ENCODE measurements at places on chromosomes 12 and 14.
A peak's percentile ranks its signal among the peaks of the same experiment; 100 is the strongest.

DNA sequence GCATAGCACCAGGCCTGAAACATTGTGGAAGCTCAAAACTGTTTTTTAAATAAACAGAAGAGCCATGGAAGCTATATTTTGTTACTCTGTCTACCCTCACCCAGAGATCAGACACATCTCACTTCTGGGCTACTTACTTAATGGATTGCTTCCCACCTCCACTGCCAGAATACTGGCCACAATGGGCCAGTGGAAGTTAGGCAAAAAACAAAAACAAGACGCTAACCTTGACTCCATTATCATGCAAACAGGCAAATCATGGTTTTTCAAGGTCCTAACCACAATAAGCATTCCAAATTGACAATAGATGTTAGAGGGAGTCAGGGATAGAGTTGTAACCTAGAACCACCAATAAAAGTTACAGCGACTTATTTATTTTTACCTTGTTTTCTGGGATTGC is 52.7 kb upstream of the PTCSC3 start:
- no peak for DNase-seq

DNA sequence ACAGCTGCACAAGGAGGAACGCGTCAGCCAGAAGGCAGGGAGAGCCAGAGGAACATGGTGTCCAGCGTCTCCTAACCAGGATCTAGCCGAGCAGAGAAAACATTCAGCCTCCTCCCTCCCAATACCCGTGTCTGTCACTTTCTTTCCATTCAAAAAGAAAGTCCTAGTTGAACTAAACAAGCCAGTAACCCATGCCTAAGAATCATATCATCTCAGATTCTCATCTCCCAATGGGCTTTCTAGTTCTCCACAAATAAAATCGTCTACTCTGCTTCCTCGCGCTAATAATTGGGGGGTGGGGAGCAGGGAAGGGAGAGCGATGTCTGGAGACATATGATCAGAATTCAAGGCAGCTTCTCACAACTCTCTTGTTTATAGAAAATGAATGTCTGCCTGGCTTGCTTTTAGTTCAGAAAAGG is 7.4 kb downstream of the NKX2-1 start:
- DNase-seq = no peak

DNA sequence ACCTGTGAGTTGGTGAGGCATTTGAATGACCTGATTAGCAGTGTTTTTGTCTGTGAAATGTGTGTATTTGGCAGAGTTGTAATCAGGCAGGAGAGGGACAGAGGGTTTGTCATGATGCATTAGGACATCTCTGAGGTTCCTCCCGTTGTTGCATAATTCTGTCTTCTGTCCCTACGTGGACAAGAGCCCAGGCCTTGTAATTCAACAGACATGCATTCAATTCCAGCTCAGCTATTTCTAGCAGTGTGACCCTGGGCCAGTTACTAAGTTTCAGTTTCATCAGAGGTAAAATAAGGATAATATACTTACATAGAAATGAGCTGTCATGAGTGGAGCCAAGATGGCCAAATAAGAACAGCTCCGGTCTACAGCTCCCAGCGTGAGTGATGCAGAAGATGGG is 208.6 kb downstream of the SLC38A4 start:
- DNase-seq = no peak

GRCh38 chr14:52856139-52856538 is 64.7 kb upstream of the GNPNAT1 start:
- no peak for DNase-seq

- no peak for DNase-seq
Measured at GRCh38 chr14:55976655-55977054, 141.6 kb upstream of the PELI2 start.

- DNase-seq = no peak
Measured at GRCh38 chr12:32693036-32693435, 13.9 kb downstream of the DNM1L start.

- no peak for DNase-seq
Measured at GRCh38 chr12:20370014-20370386, 1.7 kb downstream of the PDE3A start.

GRCh38 chr12:65387396-65387795 is 108.9 kb downstream of the MSRB3 start:
- no peak for DNase-seq

- DNase-seq = no peak
Measured at GRCh38 chr12:106154751-106155273, 16.1 kb upstream of the NUAK1 start.

DNA sequence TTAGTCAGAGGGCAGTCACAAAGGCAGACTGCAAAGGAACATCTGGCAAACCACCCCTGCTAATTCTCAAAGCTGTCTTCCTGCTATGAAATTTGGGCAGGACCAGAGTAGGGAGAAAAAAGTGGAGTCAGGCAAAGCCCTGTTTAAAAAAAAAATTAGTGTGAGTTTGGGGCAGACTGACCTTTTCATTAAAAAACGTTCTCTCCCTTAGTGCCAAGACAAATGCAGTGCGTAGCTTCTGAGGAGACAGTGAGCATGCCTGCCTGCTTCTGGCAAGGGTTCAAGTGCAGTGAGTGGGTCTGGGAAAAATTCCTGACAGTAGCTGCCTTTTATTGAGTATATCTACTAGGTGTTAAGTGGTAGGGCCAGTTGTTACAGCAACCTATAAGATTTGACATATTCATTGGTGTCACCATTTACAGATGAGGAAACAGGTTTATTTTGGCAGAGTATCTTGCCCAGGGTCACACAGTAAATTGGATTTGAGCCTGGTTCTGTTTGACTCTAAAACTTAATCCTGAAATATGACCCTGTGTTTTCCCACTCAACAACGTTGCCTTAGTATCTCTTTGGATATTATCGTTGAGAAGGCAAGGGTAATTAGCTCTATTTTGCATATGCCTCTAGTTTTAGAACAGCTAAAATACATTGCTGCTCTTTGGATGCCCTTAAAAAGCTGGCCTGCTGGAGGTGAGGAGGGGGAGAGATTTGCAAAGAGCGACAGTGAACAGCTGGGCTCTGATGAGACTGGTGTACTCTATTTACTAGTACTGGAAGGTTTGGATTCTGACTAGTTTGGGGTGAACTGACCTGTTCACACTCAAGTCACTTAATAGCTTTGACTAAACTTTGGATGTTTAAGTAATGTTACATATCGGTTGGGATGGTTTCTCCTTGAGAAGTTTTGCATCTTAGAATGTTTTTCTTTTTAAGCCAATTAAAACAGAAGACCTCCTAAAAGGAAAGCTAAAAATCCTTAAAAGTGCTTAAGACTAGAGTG is 72.8 kb downstream of the PAPOLA start:
- DNase-seq = no peak

DNA sequence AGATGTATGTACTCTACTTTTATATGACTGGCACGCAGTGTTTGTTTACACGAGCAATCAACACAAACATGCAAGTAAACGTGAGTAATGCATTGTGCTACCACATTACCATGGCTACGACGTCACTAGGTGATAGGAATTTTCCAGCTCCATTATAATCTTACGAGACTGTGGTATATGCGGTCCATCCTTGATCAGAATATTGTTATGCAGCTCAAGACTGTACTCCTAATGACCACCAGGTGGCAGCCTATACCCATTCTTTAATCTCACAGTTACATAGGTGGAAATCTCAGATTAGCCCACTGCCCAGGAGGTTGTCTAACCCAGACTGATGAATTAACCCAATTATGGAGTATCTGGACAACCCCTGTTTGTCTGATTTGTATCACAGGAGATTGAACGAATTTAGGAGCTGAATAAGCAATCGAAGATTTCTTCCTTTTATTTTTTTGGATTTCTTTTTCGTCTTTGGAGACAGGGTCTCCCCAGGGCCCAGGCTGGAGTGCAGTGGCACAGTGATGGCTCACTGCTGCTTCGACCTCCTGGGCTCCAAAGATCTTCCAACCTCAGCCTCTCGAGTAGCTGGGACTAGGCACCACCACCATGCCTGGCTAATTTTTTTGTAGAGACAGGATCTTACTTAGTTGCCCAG is 8.7 kb upstream of the TESPA1 start:
- peak; percentile 54 for DNase-seq

DNA sequence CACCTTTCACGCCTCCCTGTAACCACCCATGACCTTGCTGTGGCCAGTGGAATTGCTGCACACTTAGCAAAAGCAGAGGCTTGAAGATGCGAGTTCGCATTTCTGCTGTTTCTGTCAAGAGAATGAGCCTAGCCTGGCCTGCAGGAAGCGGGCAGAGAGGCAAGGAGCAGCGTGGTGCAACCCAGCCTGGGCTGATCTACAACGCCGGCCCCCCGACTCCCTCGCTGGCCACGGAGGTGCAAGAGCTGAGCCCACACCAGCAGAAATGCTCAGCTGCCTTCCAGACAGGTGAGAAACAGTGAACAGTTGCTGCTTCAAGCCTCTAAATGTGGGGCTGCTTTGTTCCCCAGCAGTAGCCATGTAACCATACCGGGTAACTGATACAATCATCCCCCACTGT is 116.4 kb downstream of the NCOR2 start:
- no peak for DNase-seq

DNA sequence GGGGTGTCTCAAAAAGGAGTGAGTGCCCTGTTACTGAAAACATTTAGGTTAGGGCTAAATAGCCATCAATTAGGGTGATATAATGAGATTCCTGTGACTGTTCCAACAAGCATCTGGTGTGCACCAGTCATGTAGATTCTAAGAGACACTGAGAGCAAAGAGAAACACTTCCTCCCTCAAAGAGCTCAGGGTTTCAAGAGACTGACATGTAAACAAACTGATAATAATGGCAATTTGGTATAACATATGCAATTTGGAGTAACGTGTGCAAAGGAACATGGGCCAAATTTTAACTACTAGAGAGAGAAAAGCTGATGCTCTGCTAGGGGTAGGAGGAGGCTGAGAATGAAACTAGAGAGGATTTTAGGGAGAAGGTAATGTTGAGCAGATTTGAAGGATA is 237.1 kb downstream of the BMP4 start:
- DNase-seq = no peak

GRCh38 chr12:22821985-22822384 is 197.0 kb downstream of the ETNK1 start:
- no peak for DNase-seq

DNA sequence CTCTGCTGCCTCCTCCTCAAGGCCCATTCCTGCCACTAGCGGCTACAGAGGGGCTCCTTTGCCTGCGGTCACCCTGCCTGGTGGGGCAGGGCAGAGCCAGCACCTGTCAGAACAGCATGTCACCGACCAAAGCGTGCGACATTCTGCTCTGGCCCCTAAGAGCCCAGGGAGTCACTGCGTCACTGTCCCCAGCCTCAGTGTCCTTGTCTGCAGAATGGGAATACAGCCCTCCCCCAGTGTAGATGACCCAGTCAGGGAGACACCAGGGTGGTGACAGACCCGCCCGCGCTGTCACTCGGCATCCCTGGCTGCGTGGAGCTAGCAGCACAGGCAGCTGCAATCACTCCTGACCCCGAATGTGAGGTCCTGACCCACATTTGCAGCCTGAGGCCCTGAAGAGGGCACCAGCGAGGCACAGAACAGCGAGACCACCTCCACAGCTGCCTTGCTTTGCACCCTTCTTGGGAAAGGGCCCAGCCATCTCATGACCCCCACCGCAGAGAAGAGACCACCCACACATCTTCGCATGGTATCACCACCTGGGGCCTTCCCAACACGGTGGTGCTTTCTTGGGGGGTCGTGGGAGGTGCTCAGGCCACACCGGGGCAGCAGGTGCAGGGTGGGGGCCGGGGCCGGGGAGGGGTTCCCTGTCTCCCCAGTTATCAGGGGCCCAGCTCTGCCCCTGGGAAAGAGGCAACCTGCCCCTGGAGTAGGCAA is 2.5 kb downstream of the AHNAK2 start:
- no peak for DNase-seq

DNA sequence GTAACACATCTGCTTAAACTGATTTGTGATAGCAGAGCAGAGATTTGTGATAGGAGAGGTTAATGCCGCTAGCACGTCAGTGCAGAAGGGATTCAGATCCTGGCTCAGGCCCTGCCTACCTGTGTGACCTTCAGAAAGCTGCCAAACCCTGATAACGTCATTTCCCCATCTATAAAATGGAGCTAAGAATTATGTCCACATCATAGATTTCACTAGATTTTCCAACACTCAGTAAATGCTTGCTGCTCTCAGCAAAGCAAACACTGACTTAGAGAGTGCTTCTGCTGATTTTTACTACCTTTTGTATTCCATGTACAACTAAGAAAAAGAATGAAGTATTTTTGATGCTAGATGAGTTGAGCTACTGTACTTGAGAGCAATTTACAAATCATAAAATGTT is 261.4 kb downstream of the ITPR2 start:
- DNase-seq = no peak
